CD4-positive, alpha-beta T cell treated with Interleukin-21 for 1 hour (primary cell): ENCODE measurements at places on chromosomes 6 and 20.

DNA sequence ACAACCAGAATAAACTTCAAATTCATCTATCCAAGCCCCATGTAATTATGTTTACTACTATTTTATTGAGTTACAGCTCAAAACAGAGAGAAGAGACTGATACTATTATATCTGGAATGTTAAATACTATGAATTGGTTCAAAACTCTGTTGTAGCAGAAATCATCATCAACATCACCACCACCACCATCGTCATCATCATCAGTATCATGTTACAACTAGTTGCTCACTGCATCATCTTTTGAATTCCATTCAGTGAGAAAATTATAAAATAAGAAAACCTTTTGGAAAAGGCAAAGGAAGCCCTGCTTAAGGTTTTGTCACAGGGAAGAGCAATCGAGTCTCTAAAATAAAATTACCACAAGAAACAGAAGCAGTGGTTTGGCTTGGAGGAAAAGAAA lies 36.2 kb upstream of the THEMIS start:
- DNase-seq, result no peak

DNA sequence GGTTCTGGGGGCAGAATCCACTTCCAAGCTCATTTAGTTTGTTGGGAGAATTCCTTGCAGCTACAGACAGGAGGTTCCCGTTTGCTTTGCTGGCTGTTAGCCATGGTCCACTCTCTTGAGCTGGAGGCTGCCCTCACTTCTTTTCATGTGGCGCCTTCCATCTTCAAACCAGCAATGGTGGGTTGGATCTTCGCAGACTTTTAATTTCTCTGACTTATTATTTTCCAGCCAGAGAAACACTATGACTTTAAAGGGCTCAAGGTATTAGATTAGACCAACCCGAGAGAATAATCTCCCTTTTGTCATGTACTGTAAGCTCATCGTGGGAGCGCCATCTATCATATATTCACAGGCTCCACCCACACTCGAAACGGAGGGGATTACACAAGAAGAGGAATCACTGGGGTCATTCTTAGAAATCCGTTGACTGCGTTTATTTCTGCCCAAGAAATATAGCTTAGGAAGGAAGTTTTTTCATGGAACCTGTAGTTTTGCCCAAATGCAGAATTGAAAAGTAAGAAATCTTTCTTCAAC lies 38.9 kb downstream of the SAMD5 start:
- DNase-seq, result no peak

- no peak for DNase-seq
Observed at GRCh38 chr6:117906958-117907600, at the start of gene SLC35F1. Gene SLC35F1, plus strand, starts transcription at chr6:117907264.

DNA sequence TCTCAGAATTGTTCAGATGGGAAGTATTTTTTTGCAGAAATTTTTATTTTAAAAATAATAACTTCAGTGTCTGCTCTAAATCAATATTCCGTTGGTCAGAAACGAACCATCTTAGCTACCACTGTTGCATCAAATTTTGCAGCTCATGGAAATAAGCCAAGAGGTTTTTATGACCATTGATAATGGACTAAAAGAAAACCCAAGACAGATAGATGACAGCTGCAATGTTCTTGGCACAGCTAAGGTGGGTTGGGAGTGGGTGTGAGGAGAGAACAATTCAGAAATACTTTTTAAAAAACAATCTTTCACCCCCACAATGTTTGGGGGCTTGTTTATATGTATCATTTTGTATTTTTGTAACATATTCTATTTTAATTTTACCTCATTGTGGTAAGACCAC lies 121.1 kb downstream of the PDE7B start:
- DNase-seq, result no peak

GRCh38 chr20:17530153-17530552 lies 1.0 kb downstream of the BFSP1 start:
- no peak for DNase-seq

DNA sequence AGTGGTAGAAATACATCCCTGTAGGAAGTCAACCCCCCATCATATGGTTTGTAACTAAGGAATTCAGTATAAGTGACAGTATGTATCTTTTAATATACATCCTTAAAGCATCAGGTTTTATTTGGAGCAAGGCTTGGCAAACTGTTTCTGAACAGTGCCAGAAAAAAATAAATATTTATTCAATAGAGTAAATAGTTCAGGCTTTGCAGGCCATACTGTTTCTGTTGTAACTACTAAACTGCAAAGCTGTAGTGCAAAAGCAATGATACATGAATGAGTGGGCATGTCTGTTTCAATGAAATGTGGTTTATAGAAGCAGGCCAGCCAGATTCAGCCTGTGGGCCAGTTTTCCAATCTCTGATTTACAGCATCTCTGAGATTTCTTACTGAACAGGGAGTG lies 977 bp downstream of the MEI4 start:
- DNase-seq, result no peak

- DNase-seq, result no peak
Observed at GRCh38 chr20:60459212-60459611, 501.0 kb downstream of the CDH26 start.

DNA sequence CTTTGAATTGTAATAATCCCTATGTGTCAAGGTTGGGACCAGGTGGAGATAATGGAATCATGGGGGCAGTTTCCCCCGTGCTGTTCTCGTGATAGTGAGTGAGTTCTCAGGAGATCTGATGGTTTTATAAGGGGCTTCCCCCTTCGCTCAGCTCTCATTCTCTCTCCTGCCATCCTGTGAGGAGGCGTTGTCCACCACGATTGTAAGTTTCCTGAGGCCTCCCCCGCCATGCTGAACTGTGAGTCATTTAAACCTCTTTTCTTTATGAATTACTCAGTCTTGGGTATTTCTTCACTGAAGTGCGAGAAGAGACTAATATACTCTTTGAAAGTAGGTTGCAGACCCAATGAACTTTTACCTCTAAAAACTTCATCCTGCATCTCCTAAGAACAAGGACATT lies 39.2 kb upstream of the KCNG1 start:
- DNase-seq, result no peak

GRCh38 chr6:100573166-100573565 lies 108.4 kb upstream of the SIM1 start:
- no peak for DNase-seq

GRCh38 chr20:14848806-14849205 lies 511.4 kb upstream of the FLRT3 start:
- DNase-seq, result no peak

- DNase-seq, result peak; percentile 35
Observed at GRCh38 chr6:7261032-7261841, 51.8 kb downstream of the SSR1 start.

GRCh38 chr6:42877695-42878094 lies 1.7 kb upstream of the RPL7L1 start:
- no peak for DNase-seq

DNA sequence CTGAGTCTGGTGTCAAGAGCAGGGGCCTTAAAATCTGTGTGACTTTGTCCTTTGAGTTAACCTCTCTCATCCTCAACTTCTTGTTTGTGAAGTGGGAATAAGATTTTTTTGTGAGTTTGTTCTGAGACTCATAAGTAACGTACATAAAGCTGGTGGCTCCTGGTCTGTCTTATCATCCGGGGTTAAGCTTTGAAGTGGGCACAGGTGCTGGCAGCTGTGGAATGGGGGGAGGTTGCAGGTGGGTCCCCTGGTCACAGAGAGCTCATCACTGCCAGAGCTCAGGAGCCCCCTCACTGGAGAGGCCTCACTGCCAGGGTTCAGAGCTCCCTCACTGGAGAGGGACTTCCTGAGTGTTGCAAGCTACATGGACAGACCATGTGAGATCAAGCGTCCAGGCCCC lies 174.1 kb downstream of the NRN1 start:
- DNase-seq, result no peak

- DNase-seq, result no peak
Observed at GRCh38 chr6:92354270-92354829, 1065.0 kb downstream of the EPHA7 start.

- no peak for DNase-seq
Observed at GRCh38 chr20:3592931-3593330, 70.3 kb downstream of the GFRA4 start.

DNA sequence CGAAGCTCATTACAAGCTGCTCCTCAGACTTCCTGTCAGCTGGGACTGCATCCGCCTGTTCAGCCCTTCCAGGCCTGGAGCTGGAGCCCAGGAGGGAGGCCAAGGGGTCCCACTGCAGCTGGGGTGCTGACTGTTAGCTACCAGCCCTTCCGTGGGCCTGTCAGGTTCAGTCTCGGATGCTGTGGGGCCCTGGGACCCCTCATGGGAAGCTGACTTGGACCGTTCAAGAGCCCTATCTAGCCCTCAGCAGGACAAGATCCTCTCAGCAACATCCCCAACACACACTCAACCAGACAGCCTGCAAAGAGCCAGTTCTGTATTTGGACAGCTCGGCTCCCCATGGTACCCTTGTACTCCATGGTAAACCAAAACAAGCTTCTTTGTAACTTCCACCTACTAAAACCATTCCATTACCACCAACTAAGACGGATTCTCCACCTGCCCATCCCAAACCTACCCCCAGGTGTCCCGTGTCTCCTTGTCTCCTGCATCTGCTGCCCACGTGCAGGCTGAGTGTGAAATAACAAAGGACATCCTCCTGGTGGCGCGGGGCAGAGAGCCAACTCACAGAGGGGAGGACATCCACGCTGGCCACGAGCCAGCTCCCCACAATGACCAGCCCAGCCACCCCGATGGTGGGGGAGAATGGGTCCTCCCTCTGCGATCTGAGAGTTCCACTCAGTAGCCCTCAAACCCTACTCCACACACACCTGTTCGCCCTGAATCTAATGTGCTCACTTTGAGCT lies 111.2 kb downstream of the TAF4 start:
- DNase-seq, result no peak

DNA sequence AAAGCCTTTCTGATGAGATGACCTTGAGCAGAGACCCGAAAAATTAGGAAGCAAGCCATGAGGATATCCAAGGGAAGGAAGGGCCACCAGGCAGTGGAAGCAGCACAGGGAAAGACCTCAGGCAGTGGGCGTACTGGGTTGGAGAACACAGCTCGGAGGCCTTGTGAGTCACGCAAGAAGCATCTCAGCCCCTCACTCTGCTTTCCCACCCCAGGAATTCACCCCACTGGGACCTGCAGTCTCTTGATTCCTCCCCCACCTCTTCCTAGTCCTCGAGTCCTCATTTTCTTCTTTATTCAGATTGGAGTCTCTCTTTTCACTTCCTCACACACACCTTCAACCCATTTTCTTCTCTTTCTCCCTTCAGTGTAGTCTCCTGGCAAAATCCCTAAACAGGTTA lies 27.0 kb downstream of the RPRD1B start:
- no peak for DNase-seq

- DNase-seq, result peak; percentile 36
Observed at GRCh38 chr6:41200901-41201763, at the start of gene TREML2. Gene TREML2, minus strand, starts transcription at chr6:41201149. Its CDS starts 141 bp downstream, at chr6:41201008.

DNA sequence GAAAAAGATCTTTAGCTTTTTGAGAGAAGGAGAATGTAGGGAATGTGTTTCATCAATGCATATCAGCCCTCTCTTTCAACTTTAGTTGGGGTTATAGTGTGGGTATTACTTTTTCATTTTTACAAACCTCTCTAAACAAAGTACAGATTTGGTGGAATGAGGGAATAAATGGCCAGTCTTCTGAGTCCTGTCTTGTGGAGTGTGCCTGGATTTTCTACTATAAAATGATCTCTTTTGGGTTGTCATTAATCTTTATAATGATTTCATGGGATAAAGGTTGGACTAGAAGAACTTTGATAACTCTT lies 209.3 kb downstream of the RNF144B start:
- no peak for DNase-seq

- DNase-seq, result no peak
Observed at GRCh38 chr6:105113422-105113821, 66.4 kb downstream of the POPDC3 start.

DNA sequence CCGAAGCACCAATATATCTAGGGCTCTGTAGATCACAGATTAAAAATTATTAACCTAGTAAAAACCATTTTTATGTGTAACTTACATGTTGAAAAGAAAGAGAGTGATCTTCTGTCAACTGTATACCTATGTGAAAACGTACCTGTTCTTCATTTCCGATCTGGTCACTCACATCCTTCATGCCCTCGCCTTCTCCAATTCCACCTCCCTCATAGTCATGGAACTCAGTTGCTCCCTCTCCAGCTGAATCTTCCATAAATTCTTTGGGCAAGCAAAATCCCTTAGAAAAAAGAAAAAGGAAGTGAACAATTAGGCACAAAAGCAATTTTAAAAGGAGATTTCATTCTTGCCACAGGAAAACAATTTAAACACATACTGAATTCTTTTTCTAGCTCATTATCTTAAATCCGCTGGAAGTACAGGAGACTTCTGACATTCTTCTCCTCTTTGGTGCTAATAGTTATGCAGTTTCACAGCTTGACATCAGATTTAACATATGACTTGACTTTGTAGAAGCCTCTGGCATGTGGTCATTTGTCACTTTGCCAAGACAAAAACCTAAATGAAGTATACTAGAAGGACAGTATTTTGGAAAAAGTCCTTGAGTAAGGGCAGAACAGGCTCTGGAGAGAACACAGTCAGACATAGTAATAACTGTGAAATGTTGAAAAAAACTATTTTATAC lies 29.5 kb upstream of the LYRM2 start:
- no peak for DNase-seq

GRCh38 chr6:110567957-110568696 lies 91.7 kb upstream of the SLC22A16 start:
- DNase-seq, result peak; percentile 14

- DNase-seq, result no peak
Observed at GRCh38 chr20:14838663-14839628, 501.5 kb upstream of the FLRT3 start.

DNA sequence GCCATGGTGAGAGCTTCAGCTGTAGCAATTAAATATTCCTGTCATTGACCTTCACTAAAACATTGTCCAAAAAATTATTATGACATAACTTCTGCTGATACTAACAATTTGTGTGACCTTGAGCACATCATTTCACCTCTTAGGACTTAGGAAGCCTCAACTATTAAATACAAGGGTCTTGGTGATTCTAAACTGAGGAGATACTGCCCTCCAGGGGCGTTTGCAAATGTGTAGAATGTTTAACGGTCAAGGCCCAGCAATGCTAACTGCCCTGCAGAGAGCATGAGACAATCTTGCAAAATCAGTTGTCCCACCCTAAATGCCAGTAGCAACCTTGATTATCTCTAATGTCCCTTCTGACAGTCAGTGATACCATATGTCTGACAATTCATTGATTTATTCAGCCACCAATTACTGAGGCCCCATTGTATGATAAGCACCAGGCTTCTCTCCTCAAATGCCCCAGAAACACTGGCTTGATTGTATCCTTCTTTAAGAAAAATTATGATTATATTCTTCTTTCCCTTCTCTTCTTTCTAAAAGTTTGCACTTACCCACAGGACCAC lies 284.1 kb upstream of the PLN start:
- DNase-seq, result no peak

DNA sequence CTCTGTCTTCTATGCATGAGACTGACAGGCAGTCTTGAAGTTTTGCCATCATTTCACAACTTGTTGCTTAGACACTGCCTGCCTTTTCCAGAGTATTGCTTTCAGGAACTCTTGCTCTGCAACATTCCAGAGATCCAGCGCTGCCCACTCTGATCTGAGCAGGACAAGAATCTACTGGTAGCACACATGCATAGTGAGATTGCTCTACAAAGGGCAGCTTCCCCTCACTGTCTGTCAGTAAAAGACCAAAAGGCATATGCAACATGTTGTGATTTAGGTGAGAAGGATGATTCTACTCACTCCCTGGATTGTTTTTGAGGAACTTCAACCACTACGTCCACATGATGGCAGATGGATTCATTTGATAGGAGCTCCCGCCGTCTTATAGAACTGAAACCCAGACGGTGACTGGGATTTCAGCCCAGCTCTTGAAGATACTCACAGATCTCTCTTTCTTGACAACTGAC lies 259.1 kb downstream of the ARID1B start:
- DNase-seq, result no peak
